ENCODE measurements at places on chromosomes 7 and 10.

DNA sequence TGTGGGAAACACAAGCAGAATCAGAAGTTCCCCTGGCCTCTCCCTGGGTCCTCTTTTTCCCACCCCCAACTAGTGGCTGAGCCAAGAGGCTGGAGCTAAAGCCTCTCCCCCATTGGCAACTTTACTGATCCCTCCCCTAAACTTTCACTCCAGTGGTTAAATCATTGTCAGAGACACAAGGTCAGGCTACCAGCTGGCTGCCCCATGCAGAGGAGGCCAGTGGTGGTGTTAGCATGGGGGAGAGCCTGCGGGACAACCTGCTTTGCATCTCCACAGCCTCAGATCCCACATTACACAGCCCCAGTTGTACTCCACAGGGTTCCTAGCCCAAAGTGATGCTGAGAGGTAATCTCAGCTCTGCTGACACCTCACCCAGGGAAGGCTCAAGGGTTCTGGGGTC, 21.0 kb downstream of the NEUROG3 start:
- DNase-seq = no peak

- DNase-seq = no peak
Observed at GRCh38 chr7:21902240-21902639, 43.5 kb downstream of the CDCA7L start.

- DNase-seq = peak; percentile 24
Observed at GRCh38 chr10:103504181-103504783, 10.8 kb downstream of the NEURL1 start.

- no peak for DNase-seq
Observed at GRCh38 chr10:133199992-133200611, 29.9 kb upstream of the UTF1 start.

GRCh38 chr7:117017702-117018266, 64.5 kb downstream of the ST7 start:
- DNase-seq = no peak

DNA sequence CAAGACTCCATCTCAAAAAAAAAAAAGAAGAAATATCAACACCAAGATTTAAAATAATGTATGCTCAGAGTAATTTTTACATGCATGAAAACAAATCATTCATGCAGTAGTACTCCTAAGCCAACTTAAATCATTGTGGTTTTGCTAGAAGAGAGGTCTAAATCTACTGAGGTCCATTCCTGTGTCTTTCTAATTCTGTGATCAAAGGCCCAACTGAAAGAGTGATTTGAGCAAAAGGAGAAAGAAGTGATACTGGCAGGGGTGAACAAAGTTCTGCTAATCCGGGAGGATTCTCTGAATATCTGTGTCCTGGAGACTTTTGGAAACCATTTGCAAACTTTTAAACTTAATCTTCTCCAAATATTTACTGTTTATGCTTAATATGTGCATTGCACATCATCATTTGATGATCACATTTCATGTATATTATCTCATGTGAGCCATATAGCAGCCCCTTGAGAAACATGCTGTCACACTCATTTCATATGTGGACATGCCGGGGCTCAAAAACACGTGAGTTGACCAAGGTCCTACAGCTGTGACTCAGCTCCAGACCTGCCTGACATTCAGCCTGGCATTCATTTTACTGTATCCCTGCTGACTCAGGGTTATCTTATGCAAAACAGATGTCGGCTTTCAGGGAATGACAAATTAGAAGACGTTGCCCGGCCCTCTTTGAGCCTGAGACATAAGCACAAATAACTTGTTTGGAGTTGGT, 76.4 kb downstream of the FAM107B start:
- no peak for DNase-seq

DNA sequence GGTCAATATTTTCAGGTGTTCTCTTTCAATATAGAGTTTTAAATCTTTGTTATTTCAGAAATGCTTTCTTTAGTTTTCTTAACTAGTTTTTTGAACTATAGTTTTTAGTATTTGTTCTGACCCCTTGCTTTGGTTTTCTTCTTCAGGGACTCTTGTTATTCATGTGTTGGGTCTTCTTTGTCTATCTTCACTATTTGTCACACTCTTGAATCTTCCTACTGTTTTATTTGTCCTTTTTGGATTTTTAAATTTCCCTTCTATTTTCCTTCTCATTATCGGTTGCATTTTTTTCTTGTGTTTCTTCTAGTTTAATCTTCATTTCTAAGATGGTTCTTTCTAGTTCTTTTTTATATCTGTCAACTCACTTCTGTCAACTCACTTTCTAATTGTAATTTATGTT, 37.1 kb upstream of the PRKAG2 start:
- DNase-seq = no peak

DNA sequence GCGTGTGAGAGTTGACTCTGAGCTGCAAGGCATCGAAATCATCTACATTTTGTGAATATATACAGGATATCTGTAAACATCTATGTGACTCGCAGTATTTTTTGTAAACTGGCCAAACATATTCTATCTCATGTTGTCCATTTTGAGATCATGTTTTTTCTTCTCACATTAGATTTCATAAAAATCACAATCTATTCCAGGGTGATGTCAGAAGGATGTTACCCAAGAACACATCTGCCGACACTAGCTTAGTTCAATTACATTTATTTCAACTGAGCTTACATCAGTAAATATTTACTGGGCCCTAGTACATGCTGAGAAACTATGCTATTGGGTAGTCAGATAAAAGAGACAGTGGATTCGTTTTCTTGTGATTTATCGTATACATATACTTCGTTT, 2.5 kb upstream of the BUB3 start:
- no peak for DNase-seq

DNA sequence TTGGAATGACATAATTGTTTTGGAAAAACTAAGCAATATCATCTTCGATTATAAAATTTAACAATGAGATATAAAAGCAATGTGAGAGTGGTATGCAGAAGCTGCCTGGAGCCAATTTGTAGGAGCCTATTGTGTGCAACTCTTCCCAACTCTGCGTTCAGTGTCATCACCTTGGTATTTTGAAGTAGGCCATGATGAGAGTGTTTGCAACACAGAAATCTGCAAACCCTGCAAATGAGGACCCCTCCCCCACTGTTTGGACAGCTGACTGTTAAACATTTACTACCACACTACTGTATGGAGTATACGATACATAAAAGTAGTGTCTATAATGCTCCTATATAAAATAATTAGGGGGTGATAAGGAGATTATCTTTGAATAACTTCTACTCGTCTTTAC, 531.3 kb downstream of the ATRNL1 start:
- DNase-seq = no peak

- no peak for DNase-seq
Observed at GRCh38 chr10:16381083-16381482, 55.7 kb upstream of the PTER start.

GRCh38 chr10:12929381-12929780, 72.1 kb downstream of the CCDC3 start:
- no peak for DNase-seq

- no peak for DNase-seq
Observed at GRCh38 chr7:116859323-116859722, 3.1 kb upstream of the CAPZA2 start.

DNA sequence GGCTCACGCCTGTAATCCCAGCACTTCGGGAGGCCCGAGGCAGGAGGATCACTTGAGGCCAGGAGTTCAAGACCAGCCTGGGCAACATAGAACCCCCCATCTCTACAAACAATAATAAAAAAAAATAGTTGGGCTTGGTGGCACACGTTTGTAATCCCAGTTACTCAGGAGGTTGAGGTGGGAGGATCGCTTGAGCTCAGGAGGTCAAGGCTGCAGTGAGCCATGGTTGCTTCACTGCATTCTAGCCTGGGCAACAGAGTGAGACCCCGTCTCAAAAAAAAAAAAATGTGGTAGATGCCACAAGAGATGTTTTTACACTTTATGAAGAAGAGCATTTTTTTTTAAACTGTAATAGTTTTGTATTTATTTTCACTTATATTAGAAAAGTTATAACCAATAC, 12.8 kb downstream of the NYAP1 start:
- DNase-seq = no peak

- DNase-seq = no peak
Observed at GRCh38 chr10:78524941-78525340, 491.3 kb downstream of the RPS24 start.

GRCh38 chr10:21238717-21239116, 286.8 kb downstream of the SKIDA1 start:
- DNase-seq = no peak

GRCh38 chr7:46145412-46145811, 224.3 kb upstream of the IGFBP3 start:
- no peak for DNase-seq

DNA sequence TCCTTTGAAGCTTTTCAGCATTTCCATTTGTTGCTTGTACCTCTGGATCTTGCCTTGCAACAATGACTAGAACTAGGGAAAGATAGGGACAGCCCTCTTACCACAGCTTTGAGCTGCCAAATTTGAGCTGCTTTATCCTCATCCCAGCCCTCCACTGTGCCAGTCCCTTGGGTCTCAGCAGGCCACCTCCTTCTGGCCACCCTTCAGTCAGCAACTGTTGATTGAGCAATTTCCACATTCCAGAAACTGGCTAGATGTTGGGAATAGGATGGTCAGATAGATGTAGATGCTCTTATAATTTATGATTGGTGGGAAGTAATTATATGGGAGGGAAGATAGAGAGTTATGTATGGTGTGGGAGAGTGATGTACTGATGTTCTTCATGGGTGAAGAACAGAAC, 100.1 kb downstream of the ST7 start:
- no peak for DNase-seq

DNA sequence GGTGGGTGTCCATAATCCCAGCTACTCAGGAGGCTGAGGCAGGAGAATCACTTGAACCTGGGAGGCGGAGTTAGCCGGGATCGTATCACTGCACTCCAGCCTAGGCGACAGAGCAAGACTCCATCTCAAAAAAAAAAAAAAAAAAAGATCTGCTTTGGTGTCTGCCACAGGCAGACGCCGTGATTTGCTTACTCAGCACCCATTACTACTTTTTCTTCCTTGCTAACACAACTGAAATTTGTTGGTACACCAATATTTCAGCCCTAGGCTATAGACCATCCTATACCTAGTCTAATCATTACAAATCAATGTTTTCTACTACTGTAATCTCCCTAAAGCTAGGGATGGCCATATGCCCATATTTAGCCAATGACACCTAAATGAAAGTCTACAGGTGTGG, 53.5 kb upstream of the PARD3 start:
- no peak for DNase-seq

DNA sequence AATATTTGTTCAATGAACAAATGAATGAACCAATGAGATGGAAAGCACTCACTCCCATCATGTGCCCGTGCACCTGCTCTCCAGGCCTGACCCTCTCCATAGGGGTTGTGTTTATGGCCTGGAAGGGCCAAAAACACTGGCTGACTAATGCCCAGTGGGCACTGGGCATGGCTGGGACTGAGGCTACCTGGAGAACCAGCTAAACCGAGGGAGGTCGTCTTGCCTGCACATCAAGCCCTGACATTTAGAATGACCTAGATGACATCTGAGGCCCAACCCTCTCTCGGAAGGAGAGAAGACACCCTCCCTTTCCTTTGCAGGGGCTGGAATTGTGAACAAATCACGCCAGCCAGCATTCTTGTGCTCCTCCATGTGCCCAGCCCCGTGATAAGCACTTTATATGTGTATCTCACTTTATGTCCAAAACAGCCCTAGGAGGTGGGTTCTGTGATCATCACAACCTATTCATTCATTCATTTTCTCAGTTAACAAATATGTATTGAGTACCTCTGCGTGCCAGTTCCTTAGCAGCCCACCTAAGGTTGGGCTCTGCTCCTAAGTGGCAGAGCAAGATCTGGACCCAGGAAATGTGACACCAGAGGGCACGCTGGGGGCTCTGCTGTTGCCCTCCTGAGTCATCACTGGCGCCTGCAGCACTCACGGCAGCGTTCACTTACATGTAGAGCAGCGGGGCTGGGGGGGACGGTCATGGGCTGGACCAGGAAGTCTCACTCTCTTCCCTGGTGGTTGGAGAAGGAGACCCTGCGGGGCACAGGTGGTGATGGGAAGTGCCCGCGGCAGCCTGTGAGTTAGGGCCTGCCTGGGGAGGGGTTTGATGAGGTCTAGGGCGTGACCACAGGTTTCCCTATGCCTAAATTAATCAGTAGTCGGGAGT, 52.0 kb downstream of the TSPAN15 start:
- DNase-seq = no peak

- no peak for DNase-seq
Observed at GRCh38 chr7:87414794-87415188, 60.7 kb downstream of the ABCB4 start.

DNA sequence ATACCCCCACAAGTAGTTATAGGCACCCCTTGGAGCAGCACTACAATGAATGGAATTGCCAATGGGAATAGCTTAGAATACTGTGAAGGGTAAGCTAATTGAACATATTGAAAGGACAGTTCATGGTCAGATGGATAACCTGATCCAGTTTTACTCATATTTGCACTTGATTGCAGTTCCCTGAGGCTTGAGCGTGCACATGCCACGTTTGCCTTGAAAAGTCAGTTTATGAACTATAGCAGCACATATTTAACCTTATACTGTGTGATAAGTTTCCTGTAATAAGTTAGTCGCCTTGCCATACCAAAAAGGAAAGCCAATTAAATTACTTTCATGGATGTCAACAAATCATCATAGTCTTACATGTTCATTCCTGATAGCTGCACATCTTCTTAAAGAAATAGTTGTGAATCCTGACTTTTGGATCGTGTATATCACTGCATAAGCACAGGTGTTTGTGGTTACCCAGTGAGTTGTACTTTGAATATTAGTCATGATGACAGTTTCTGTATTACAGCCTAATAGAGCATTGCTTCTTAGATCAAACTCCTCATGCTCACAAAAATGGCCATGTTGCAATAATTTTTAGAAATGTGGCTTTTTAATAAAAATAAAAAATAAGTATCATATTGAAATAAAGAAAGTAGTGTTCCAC, 21.6 kb downstream of the DNTT start:
- DNase-seq = no peak

DNA sequence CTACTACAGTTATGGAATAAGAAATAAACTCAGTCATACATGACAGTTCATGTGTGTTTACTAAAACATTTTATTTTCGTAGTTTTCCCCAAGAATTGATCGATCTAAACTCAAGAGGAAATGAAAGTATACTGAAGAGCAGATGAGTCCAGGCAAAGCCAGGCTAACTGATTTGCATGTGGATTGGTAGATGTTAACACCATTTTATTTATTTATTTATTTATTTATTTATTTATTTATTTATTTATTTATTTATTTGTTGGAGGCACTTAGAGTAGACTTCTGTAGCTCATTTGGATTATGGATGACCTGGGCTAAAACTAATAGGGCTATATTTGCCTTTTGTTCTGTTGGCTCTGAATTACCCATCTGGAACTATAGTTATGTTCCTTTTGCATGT, 68.5 kb upstream of the DKK1 start:
- DNase-seq = no peak

DNA sequence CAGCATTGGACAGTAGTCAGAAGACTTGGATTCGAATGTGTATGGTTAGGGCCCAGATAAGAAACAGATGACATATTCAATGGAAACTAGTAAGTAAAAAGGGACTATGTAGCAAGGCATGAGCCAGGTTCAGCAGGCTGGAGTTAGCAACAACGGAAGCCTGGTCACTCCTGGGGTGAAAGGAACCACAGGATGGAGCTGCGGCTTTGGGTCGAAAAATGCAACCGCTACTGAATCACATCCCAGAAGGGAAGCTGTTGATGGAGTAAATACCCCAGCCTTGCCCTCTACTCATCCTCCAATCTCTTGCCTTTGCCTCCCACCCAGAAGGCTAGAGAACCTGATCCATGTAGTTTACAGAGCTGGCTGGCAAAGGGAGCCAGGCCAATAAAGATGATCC, 37.5 kb upstream of the EGR2 start:
- DNase-seq = no peak

Measured in activated T-cell treated with anti-CD3 and anti-CD28 coated beads, Interleukin-2, amount 50 U/mL, for 1 hour (primary cell).